ENCODE measurements at places on chromosomes 11 and 22.

GRCh38 chr22:26131589-26132154, 37.6 kb upstream of the SEZ6L start:
- no peak for DNase-seq

GRCh38 chr11:9691865-9692264, 28.0 kb downstream of the SWAP70 start:
- no peak for DNase-seq

DNA sequence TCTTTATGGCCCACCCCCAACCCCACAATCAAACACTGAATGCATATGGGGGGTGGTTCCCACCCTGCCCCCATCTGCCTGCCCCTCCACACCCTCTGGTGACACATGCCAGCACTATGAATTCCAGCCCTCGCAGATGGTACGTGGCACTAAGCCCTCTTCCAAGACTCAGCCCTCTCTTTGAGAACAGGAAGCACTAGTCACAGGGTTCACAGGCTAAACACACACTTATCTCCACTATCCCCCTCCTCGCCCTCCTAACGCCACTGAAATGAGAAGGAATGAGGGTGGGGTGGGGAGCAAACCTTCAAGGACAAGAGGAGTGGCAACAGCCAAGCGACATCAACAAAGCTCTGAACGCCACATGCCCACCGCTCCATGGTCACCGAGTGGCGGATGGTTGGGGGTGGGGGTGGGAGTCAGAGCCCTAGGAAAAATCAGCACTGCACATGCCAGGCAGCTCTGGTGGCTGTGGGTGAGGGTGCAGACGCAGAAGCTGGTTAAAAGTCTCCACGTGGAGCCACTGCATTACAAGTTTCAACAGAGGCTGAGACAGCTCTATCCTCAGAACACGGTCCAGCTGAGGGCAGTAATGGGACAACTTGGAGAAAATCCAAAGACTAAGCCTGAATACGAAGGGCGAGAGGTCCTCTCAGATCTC, 33.6 kb downstream of the TMEM184B start:
- DNase-seq, result no peak

GRCh38 chr11:131025020-131025419, 108.7 kb upstream of the SNX19 start:
- DNase-seq, result no peak

GRCh38 chr11:46719048-46719542, at the start of gene F2:
TSS of gene F2 (plus strand) at chr11:46719213. CDS start at chr11:46719236, 23 bp downstream.
- no peak for DNase-seq

Data from forelimb muscle (tissue), 1 donor.